ENCODE measurements at places on chromosomes 4 and X.

DNA sequence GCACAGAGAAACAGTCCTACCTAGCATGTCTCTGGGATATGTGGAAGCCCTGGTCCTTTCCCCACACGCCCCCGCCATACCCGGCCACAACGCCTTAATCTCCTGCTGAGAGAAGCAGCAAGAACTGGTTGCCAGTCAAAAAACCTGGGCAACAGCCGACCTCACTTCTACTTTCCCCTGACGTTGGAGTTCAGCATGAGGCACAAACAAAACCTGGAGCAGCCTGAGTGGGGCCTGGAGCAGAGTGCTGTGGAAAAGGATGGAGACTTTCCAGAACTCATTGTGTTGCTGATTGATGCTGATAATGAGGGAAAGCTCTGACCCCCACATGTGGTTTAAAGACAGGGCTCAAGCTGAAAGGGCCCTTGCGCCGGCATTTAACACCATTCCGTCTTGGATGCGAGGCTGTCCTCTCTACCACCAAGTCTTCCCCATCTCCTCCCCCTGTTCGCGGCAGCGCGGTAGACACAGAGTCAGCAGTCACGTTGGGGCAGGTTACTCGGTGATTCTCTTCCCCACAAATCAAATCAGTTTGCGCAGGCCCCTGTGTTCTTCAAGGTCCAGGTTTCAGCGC lies 666 bp downstream of the CCDC158 start:
- DNase-seq = no peak

DNA sequence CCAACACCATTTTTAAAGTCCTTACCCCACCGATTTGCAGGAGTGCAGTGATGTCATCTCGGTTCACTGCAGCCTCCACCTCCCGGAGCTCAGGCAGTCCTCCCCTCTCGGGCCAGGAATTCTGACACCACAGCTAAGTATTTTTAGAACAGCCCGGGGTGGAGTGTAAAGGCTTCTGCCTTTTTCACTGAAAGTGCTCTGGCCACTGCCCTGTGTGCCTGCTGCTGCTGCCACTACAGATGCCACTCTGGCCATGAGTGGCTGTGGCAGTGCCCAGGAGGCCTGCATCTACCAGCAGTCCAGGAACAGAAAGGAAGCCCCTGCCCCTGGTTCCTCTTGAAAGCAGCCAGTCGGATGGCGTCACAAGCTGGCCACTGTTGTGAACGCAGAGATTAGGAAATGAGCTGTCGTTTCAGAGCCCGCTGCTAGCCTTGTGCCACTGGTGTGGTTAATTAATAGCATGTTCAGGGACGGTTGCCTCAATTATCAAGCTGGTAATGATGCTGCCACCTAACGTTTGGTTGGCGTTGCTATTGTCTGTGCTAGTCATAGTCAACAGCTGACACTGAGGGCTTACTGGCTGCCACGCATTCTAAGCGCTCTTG lies 23.6 kb upstream of the TBC1D14 start:
- no peak for DNase-seq

DNA sequence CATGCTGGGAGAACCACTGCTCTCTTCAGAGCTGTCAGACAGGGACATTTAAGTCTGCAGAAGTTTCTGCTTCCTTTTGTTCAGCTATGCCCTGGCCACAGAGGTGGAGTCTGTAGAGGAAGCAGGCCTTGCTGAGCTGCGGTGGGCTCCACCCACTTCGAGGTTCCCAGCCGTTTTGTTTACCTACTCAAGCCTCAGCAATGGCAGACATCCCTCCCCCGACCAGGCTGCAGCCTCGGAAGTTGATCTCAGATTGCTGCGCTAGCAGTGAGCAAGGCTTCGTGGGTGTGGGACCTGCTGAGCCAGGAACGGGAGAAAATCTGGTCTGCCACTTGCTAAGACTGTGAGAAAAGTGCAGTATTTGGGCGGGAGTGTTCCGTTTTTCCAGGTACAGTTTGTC lies 118.9 kb downstream of the SLC10A6 start:
- DNase-seq = no peak

GRCh38 chr4:683982-684622 lies 4.8 kb downstream of the SLC49A3 start:
- DNase-seq = no peak

DNA sequence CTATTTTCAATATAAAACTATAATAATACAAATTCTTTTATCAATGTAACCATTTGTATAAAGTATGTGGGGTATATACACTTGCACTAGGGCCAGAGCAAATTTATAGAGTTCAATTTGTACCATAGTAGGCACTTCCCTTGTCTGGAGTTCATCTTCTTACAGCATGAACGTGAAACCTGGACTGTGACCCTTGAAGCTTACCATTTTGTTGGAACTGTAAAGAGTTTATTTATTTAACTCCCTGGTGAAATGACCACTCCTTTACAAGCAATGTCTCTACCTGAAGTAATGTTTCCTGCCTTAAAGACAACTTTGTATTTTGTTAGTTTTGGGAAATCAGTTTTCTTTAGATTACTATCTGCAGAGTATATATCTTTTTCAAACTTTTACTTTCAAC lies 188.2 kb downstream of the ARAP2 start:
- DNase-seq = no peak

DNA sequence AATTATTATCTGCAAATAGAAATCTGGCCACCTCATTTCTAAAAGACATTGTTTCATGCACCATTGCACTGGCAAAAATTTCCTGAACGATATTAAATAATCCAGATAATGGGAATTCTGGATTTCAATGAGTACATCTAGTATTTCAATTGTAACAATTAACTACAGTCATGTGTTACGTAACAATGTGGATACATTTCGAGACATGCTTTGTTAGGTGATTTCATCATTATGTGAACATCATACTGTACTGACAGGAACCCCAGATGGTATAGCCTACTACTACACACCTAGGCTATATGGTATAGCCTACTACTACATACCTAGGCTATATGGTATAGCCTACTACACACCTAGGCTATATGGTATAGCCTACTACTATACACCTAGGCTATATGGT lies 14.8 kb downstream of the LAMTOR3 start:
- DNase-seq = no peak

GRCh38 chrX:53319614-53320542 lies 38.5 kb upstream of the IQSEC2 start:
- no peak for DNase-seq

DNA sequence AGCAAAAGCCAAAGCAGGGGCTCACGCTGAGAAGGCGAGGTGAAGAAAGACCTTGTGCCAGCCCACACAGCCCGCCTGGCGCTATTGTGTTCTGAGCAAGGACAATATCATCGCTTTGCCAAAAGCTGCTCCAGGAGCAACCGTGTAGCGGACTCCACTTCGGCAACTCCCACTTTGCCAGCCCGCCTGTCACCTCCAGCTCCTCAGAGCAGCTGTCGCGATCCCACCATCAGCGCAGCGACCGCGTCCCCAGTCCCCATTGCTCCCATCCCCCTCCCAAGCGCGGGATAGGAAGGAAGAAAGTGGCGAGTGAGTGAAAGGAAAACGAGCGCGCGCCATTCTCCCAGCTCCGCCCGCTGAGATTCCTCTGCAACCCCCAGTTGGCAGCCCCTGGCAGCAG lies 759 bp downstream of the ZC4H2 start:
- peak; percentile 22 for DNase-seq

GRCh38 chr4:19492606-19493005 lies 759.1 kb upstream of the SLIT2 start:
- no peak for DNase-seq

- DNase-seq = peak; percentile 52
Measured at GRCh38 chrX:102651242-102652011, at the start of gene GPRASP1. TSS of gene GPRASP1 (plus strand) at chrX:102651483. CDS start at chrX:102653914, 2,431 bp downstream.

GRCh38 chr4:156390599-156391324 lies 437.1 kb upstream of the CTSO start:
- no peak for DNase-seq

GRCh38 chr4:5036239-5036638 lies 15.0 kb upstream of the STK32B start:
- no peak for DNase-seq

DNA sequence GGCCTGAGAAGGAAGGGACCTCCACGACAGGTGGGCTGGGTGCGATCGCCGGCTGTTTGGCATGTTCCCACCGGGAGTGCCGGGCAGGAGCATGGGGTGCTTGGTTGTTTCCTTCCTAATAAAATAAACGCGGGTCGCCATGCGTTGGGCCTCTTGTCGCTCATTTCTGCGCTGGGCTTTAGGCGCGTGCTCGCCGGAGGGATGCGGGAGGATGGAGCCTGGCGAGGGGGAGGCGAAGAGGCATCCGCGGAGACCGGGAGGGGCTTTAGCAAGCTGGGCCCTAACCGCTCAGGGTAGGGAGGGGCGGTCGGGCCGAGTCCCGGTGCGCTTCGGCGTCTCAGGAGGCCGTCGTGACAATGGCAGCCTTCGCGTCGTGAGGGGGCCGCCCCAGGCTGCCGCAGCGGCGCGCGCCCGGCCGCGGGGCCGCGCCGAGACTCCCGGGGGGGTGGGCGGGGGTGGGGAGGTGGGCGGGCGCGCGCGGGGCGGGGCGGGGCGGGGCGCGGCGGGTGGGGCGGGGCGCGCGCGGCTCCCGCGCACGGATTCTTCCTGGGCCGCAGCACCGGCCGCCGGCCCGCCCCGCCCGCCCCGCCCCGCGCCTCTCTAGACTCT lies 476 bp upstream of the GDI1 start:
- DNase-seq = no peak

DNA sequence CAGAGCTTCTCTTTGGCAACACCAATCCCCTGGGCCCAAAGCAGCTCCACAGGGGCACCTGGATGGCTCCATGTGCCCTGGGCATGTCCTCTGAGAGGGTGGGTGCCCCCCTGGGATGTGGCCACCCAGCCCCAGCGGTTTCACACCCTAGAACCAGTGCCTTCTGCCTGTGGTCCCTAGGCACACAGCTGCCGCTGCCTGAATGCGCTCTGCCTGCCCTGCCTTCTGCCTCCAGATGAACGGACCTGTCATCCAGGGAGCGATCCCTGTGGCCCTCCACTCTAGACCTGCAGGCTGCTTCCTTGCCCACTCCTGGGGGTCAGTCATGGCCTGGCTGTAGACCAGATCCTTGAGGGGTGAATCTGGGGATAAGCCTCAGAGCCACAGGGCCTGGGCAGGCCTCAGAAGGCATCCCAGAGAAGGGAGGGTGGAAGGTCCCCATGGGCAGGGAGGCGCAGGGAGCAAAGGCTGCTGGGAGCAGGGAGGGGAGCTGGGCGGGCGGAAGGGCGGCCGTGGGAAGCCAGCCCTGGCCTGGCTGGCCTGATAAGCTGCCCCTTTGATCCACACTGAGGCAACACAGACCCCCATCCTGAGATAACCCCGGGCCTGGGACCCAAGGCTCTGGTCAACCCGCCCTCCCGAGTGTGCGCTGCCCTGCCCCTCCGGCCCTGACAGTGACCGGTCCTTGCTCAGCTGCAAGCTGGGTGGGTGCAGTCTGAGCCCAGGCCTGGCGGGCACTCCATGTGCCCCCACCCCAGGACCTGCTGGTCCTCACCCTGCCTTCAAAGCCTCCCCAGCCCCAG lies 8.1 kb upstream of the FGFR3 start:
- DNase-seq = no peak

- DNase-seq = peak; percentile 35
Measured at GRCh38 chr4:133320576-133321170, 171.6 kb downstream of the PCDH10 start.

DNA sequence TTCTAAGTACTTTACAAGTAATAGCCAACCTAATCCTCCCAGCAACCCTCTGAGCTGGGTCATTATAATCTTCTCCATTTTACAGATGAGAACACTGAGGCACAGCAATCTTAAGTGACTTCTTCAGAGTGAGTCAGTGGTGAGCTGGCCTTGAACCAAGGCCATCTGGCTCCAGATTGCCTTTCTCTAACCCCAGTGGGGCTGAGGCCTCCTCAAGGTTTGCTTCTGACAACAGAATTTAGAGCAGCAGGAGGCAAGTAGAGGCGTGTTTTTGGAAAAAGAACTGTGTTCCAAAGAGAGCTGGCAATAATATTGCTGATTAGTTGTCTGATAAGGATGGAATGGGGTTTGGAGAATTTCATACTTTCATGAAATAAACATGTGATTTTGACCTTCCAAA lies 41.2 kb downstream of the PIR start:
- DNase-seq = no peak

- no peak for DNase-seq
Measured at GRCh38 chr4:6893449-6894085, 16.1 kb upstream of the TBC1D14 start.

- DNase-seq = peak; percentile 4
Measured at GRCh38 chrX:24553011-24553410, 87.9 kb downstream of the PDK3 start.

DNA sequence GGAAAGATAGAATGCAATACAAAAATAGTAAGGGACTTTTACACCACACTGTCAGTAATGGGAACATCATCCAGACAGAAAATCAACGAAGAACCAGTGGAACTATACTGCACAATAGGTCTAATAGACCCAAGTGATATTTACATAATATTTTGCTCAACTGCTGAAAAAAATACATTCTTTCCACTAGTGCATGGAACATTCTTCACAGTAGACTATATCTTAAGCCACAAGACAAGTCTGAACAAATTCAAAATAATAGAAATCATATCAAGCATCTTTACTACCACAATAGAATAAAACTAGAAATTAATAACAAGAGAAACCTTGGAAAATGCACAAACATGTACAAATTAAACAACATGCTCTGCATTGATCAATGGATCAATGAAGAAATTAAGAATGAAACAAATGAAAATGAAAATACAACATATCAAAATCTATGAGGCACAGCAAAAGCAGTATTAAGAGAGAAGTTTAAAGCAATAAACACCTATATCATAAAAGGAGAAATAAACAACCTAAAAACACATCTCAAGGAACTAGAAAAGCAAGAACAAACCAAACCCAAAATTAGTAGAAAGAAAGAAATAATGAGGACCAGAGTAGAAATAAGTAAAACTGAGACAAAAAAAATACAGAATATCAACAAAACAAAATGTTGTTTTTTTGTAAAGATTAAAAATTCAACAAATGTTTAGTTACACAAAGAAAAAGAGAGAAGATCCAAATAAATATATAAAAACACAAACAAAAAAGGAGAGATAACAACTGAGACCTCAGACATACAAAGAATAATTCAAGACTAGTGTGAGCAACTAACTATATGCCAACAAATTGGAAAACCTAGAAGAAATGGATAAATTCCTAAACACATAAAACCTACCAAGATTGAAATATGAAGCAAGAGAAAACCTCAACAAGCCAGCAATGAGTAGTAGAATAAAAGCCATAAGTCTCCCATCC lies 51.5 kb upstream of the ANTXR2 start:
- no peak for DNase-seq

DNA sequence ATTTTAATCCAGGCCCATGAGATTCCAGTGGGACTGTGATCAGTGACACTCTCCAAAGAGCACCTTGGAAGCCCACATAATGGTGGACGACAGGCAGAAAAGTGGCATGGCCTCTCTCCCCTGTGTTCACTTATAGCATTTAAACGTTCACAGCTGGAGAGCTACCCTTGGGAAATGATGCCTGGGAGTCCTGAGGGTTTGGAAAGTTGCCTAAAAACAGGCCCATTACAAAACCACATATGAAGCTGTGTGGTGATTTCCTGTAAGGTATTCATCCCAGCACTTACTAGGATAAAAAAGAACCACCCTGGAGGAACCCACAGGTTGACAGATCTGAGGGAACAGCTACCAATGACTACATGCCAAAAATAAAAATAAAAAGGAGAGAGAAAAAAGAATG lies 193.2 kb downstream of the RASL11B start:
- no peak for DNase-seq

All from left kidney (tissue), 8 donors.